ENCODE measurements at places on chromosomes 7 and 10.

- no peak for DNase-seq
These were observed 20.7 kb upstream of the CACUL1 start for GRCh38 chr10:118775478-118775877.

DNA sequence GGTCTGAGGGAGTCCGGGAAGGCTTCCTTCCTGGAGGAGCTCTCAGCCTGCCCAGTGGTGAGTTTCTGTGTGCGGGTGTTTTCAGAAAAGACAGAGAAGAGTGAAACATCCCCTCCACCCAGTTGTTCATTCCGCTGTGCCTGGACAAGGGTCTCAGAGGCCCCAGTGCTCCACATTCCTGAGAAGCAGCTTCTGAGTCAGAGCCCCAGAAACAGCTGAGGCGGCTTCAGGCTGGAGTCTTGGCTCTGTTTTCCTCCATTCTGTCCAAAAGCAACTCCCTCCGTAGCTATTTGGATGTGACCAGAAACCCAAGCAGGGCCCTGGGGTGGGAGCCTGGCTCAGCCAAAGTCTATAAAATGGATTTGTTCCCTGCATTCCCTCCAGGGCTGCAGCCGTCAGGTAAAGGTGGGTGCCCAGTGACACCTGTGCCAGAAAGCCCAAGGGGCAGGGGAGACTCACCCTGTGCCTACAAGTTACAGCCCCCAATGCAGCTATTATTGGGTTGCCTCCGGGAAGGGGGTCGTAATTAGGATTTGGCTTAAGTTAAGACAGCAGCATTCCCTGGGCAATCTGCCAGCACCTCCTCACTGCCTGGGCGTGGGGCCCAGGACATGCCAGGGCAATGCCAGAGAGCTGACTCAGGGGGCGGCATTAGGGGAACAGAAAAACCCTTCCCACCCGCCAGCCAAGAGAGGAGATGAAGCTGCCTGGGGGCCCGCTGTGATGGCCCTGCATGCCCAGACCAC lies 13.1 kb upstream of the CAMK2G start:
- DNase-seq, result peak; percentile 85

GRCh38 chr10:117536866-117537435 lies 5.6 kb upstream of the EMX2 start:
- DNase-seq, result no peak

GRCh38 chr7:73770002-73770859 lies at the start of gene CLDN3:
Gene CLDN3 (minus strand): TSS chr7:73770270. CDS start chr7:73770049, 221 bp downstream.
- peak; percentile 98 for DNase-seq

DNA sequence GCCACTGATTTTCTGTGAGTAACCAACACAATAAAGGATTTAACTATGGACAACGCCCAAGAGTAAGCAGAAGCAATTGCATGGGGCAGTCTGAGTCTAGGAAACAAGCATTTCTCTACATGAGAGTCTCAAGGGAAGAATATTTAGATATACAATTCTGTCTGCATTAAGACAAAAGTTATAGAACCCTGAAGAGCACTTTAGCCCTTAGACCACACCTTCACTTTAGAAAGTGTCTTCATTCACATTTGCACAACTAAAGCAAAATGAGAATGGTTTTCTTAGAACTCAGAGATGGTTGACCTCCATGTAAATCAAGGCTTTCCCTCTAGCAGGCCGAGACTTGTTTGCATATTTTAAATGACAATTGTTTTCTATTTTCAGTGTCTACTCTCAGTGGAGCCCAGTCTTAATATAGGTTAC lies 25.5 kb upstream of the TRIM24 start:
- DNase-seq, result no peak

GRCh38 chr10:35089611-35090161 lies 455 bp downstream of the CUL2 start:
- DNase-seq, result no peak

DNA sequence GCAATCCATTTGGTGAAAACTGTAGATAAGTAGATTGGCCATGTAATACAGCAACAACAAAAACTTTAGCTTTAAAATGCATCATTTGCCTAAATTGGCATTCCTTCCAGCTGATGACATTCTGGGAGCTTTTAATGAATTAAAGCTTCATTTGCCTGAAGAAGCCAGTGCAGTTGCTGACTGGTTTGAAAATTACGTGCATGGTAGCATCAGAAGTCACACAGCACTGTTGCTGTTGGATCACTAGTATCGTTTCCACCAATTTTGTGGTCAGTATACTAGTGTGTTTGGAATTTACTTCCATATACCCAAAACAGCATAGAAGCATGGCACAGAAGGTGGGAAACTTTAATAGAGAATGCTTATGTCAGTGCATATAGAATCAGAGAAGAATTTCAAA lies 194.9 kb downstream of the ETV1 start:
- DNase-seq, result no peak

GRCh38 chr7:135166338-135166990 lies 4.0 kb downstream of the CYREN start:
- no peak for DNase-seq

DNA sequence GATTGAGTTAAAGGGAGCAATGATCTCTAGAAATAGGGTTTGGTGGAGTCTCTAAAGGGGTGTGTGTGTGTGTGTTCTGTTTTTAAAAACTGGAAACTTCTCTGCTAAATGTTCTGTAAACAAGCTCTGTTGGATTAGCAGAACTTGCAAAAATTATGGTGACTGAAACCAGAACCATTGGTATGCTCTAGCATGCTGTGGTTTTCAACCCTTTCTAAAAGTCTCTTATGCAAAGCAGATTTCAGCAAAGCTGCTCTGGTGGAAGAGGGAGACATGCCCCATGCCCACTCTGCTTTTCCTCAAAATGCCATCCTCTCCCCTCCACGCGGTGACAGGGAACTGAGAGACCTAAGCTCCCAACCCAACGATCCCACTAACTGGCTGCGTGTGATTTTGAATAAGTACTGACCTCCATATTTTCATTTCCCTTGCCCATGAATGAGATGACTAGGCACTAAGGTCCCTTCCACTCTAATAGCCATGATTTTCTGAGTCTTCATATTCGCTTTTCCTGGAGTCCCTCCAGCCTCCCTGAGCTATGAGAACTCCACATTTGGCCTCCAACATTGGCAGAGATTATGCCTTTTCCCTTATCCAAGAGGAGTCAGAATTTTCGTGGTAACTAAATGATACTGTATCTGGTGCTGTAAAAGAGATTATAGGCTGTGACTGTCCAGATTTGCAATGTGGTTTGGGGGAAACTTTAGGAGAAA lies 117.3 kb upstream of the PALS2 start:
- no peak for DNase-seq

- DNase-seq, result no peak
These were observed 140.1 kb downstream of the DYNC2I1 start for GRCh38 chr7:158996214-158997109.

- DNase-seq, result no peak
These were observed 1072.9 kb downstream of the REEP3 start for GRCh38 chr10:64594072-64594471.

- DNase-seq, result peak; percentile 28
These were observed 457.2 kb downstream of the ARL4A start for GRCh38 chr7:13144673-13145072.

GRCh38 chr7:127682140-127682539 lies 30.1 kb downstream of the SND1 start:
- DNase-seq, result no peak

- DNase-seq, result no peak
These were observed 38.1 kb downstream of the TMEM130 start for GRCh38 chr7:98831641-98832221.

Measured in body of pancreas (tissue), 4 donors.